ENCODE measurements at places on chromosomes 7 and 10. TPM values are rescaled to one million over a fixed set of nuclear protein-coding genes. Genes with fewer than 3 reads are reported as not detected.

- no peak for DNase-seq
Measured at GRCh38 chr10:119448628-119449584, 93.6 kb downstream of the RGS10 start.

DNA sequence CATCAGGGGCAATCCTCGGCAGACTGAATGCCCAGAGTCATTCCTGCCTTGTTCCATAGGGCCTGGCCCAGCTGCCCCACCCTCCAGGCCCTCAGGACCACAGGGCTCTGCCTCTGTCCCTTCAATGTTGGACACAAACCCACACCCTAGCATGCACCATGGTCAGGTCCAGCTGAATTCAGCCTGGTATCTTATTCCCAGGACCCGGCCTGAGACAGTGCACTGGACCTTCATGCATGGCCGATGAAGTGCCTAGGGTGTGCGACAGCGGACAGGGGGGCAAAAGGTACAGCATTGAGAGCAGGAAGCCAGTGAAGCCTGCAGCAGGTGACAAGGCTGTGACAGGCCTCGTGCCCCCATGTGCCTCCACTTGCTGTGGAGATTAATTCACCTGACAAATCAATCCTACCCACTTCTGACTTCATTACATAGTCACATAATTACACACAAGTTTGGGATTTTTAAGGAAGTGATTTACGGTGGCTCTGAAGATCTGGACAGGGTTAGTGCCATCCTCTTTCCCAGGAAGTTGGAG, 261.9 kb downstream of the GRID1 start:
- no peak for DNase-seq

- no peak for DNase-seq
Measured at GRCh38 chr7:81674431-81674830, 95.4 kb downstream of the HGF start.

GRCh38 chr10:104005172-104005863, 38.4 kb downstream of the SLK start:
- DNase-seq = no peak

DNA sequence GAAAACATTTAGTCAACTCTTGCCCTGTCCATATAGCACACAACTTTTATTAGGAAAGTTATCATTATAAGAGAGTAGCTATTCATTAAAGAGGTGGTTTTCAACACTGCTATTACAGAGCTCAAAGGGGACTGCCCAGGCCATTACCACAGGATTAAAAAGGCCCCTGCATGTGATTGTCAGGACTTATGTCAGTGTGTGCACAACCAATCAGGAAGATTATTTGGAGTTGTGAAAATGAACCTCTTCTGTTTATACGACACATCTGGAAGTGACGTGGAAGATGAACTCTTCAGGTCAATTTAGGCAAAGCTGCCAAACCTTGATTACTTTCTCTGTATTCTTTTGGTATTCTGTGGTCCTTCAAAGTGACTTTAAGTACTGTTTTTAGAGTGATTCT, 14.7 kb downstream of the CCNY start:
- no peak for DNase-seq

GRCh38 chr10:63611078-63611477, 89.9 kb downstream of the REEP3 start:
- no peak for DNase-seq

DNA sequence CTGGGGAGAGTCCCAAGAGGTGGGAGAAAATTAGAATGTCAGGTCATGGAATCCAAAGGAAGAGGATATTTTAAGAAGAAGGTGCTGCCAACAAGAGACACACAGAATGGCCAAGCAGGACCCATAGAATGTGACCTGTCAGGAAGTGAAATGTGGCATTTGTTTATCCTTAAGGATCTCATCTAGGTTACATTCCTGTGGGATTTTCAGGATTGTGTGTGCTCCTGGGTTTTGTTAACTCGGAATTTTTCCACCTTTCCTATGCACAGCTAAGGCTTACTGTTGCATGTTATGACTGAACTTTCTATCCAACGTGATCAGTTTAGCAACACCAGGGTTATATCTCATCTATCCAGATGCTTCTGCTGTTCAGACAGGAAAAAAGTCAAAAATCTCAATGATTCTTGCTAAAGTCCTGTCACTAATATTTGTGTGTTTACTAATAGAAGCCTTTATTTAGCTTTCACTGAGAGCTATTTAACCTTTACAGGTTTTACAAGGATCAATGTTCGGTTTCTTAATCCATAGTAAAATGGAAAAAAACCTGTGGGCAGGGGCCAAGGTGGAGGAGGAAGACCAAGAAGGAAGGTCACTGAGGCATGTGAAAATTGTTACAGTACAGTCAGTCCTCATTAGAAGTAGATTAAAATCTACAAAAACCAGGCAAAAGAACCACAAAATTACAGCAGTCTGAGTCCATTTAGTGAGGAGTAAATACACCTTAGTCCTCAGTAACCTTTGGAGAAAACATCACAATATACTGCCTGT, 437.8 kb upstream of the NPVF start:
- DNase-seq = peak; percentile 37

GRCh38 chr10:132110713-132111112, 45.0 kb downstream of the JAKMIP3 start:
- no peak for DNase-seq

DNA sequence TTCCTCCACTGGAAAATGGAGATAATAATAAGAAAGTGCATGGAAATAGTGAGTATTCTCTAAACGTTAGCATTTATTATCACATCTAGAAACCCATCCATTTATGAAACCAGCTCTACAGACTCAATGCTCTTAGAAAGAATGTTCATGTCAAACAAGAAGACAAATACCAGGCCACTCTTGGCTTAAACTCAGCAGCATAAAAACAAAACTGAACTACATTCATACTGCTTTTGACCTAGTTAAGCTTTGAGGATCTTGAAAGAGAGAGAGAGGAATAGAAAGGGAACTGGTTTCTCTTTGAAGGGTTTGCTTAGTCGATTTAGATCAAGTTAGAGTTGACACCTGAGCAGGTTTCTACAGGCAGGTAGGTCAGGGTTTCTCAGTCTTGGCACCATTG, 332.9 kb upstream of the PRKCQ start:
- no peak for DNase-seq

DNA sequence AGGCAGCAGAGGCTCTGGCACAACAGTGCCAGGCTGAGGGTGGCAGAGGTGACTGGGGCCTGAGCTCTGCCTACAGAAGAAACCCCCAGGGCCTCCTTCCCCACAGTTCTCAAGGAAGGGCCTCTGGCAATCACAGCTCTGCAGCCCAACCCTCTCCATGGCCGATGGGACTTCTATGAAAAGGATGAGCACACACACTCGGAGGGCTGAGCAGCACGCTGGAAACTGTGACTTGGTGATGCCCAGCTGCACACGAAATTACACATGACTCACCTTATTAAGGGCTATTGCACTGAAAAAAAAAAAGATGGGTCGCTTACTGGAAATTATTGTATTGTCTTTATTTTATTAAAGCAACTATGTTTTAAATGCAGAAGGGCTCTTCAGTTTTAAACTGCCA, 42.9 kb upstream of the LRRC18 start:
- DNase-seq = no peak

DNA sequence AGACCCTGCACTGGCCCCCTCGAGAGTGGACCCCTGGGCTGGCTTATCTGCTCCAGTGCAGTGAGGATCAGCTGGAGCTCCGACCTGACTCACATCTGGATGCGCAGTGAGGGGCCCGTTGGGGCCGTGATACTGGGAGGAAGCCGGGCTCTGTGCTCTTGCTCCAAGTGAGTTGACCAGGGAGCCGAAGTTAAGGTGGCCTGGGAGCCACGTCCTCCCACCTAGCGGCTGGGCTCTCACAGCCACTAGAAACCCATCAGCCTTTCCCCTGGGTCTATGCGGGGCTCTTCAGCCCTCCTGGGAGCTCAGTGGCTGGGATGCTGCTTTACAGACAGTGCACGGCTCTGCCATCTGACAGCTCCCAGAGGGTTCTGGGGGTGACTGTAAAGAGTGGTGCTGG, 9.1 kb downstream of the ALKBH4 start:
- no peak for DNase-seq

DNA sequence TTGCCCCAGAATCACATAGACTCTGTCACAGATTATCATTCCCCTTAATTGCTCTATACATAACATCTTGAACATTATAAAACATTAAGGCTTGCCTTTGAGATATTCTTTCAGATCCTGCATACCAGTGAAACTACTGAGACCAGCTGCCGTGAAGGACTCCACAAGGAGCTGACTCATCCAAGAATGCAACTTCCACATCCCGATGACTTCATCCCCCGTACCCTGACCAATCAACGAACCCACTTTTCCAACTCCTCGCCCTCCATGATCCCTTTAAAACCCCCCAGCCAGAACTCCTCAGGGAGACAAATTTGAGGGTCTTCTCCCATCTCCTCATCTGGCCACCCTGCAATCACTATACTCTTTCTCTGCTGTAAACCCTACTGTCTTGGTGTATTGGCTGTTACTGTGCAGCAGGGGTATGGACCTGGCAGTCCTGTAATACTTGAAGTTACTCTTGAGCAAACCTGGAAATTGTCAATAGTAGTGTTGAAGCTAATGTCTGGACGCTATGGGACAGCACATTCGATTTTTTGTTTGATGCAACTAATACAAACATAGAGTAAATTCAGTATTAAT, 49.8 kb downstream of the HTR5A start:
- DNase-seq = no peak

DNA sequence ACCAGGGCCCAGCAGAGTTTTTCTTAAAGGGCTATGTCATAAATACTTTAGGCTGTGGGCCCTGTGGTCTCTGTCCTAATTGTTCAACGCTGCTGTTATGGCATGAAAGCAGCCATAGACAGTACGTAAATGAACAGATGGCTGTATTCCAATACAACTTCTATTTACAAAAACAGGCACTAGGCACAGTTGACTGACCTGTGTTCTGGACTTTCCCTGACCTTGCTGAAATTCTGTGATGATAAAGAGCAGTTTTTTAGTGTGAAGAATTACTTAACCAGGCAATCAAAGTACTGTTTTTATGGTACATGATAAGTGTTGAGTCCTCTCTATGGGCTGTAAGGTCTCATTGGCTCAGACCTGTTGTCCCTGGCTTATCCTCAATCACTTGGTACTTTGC, 17.1 kb downstream of the PDCD11 start:
- no peak for DNase-seq

- DNase-seq = no peak
Measured at GRCh38 chr10:71526653-71527052, 129.9 kb downstream of the CDH23 start.

- DNase-seq = no peak
Measured at GRCh38 chr7:55502858-55503440, 69.4 kb downstream of the VOPP1 start.

- DNase-seq = no peak
Measured at GRCh38 chr10:63653747-63654146, 132.5 kb downstream of the REEP3 start.

OPN1SW gene
- not detected for total RNA-seq

NPY4R2 gene
- not detected for total RNA-seq

CRYGN gene
- total RNA-seq = 0.98 TPM

CYP3A7 gene
- total RNA-seq = not detected

LIPN gene
- total RNA-seq = not detected

CALY gene
- not detected for total RNA-seq

CALHM1 gene
- not detected for total RNA-seq

RPEL1 gene
- total RNA-seq = not detected

Measured in breast epithelium (tissue), 4 donors.